AG10803 (cell line): ENCODE measurements at places on chromosomes 4 and X.
A peak's percentile ranks its signal among the peaks of the same experiment; 100 is the strongest.

DNA sequence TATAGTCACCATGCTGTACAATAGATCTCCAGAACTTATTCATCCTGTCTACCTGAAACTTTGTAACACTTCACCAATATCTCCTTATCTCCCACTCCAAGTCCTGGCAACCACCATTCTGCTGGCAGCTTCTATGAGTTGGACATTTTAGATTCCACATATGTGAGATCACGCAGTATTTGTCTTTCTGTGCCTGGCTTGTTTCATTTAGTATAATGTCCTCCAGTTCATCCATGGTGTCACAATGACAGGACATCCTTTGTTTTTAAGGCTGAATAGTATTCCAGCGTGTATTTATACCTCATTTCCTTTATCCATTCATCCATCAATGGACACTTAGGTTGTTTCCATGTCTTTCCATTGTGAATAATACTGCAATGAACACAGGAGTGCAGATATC, 198.7 kb downstream of the QDPR start:
- DNase-seq, result no peak

GRCh38 chrX:40922307-40922706, 162.9 kb upstream of the USP9X start:
- DNase-seq, result peak; percentile 59

DNA sequence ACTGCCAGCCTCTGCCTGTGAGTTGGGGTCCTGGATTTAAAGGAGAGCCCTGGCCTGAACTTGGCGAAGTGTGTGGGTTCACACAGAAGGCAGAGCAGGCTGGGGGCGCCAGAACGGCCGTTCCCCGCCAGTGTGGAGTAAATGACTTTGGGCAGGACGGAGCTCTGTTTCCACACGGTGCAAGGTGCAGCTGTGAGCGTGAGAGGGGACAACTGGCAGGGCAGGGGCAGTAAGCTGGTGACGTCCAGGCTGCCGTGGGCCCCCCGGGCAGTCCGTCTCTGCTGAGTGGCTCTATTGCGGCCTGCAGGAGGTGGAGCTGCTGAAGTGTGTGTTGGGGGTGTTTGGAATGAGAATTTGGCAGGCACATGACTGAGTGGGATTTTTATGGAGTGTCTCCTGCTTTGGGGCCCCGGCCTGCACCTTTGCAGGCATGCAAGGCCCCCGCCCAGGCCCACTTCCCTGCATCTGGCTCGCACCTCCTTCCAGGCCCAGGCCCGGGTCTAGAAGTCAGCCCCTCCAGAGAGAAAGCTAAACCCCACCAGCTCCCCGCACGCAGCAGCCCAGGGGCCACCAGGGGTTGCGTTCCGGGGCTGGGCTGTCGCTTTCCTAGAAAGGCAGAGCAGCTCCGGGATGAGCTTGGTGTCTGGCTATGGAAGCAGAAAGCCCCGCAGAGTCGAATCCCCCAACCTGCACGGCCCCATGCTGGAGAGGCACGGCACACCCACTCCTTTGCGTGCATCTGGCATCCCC, 62.2 kb upstream of the GRPEL1 start:
- DNase-seq, result no peak

GRCh38 chr4:8706216-8707044, 113.9 kb downstream of the CPZ start:
- no peak for DNase-seq

- DNase-seq, result no peak
Measured at GRCh38 chr4:94400191-94400590, 51.6 kb upstream of the PDLIM5 start.

GRCh38 chr4:82715731-82716617, 82.6 kb downstream of the SCD5 start:
- DNase-seq, result peak; percentile 79

DNA sequence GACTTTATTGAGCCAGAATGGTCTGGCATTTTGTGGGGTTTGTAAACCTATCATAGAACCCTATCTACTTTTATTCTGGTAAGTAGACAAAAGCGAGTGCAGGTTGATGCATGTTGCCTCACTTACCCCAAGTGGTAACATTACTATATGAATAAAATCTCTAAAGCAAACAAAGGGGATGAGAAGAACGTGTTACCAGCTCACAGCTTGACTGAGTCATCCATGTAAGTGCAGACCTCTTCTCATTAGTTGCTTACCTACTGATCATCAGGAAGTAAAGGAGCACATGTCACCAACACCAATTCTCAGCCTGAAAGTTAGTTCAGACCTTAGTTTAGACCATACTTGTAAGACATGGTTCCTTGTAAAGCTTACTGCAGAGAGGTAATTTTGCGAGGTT, 1328.3 kb downstream of the C4orf33 start:
- DNase-seq, result no peak

DNA sequence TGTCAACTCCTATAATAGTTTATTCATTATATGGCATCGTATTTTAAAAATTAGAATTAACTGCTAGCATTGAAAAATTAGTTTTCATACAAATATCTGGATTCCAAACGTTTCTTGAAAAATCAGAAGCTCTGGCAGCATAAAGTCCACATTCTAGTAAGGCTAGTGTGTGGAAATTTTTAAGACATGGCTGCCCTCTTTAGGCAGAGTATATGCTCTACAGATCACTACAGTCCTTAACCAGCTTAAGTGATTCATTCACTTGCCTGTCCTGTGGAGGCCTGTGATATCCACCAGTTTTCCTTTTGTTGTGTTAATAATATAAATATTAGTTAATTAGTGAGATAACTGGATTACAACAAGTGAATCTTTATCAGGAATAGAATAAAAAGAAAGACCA, 287.2 kb downstream of the OPHN1 start:
- peak; percentile 60 for DNase-seq

DNA sequence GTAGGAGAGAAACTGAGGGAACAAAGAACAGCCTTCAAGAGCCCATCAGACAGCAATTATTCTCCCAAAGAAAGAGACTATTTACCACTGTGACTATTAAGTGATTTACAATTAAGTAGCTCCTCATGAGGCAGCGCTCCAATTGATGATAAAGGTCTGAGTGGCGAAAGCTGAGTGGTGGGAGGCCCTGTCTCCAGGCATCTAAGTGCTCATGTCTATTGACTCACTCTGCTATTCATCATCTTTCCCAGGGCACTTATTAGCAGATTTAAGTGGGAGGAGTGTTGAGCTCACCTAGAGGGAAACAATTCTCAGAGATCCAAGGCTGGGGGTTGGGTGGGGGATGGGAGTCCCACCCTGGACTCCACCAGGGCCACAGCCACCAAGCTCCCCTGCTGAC, 23.3 kb downstream of the AMER1 start:
- no peak for DNase-seq

GRCh38 chr4:82248903-82249632, 124.7 kb downstream of the HNRNPD start:
- DNase-seq, result no peak

- DNase-seq, result peak; percentile 11
Measured at GRCh38 chr4:121950680-121951520, 960 bp downstream of the TRPC3 start.

GRCh38 chr4:97752599-97752998, 390.7 kb downstream of the STPG2 start:
- no peak for DNase-seq

- DNase-seq, result no peak
Measured at GRCh38 chr4:173609158-173609557, 79.1 kb upstream of the HAND2 start.

DNA sequence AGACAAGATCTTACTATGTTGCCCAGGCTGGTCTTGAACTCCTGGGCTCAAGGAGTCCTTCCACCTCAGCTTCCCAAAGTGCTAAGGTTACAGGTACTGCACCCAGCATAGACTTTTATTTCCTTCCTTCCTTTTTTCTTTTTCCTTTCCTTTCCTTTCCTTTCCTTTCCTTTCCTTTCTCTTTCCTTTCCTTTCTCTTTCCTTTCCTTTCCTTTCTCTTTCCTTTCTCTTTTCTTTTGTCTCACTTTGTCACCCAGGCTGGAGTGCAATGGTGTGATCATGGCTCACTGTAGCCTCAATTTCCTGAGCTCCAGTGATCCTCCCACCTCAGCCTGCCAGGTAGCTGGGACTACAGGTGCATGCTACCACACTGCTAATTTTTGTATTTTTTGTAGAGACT, 19.4 kb downstream of the DLG3 start:
- no peak for DNase-seq

- DNase-seq, result peak; percentile 59
Measured at GRCh38 chr4:156293657-156294297, 340.1 kb upstream of the CTSO start.

DNA sequence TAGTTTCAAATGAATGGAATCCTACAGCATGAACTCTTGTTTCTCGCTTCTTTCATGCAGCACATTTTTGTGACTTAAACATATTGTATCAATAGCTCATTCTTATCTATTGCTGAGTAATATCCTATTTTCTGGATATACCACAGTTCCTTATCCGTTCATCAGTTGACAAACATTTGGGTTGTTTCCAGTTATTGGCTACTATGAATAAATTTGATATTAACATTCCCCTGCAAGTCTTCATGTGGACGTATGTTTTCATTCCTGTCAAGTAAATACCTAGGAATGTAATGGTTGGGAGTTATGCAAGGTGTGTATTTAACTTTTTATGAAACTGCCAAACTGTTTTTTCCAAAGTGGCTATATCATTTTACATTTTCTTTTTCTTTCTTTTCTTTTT, 114.0 kb upstream of the SH3RF1 start:
- no peak for DNase-seq

DNA sequence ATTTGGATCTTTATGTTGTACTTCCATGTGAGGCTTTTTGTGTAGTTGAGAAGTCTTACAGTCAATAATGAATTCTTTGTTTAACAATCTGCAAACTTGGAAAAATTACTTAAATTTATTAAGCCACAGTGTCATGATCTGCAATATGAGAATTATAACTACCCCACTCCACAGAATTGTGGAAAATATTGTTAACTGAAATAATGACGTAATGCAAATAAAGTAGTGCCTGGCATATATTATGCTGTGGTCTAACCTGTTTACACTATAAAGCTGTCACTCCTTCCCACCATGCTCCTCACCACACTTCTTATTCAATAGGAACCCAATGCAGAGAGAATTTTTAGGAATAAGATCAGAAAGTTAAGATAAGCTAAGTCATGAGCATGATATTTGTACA, 632.1 kb upstream of the GALNTL6 start:
- no peak for DNase-seq

DNA sequence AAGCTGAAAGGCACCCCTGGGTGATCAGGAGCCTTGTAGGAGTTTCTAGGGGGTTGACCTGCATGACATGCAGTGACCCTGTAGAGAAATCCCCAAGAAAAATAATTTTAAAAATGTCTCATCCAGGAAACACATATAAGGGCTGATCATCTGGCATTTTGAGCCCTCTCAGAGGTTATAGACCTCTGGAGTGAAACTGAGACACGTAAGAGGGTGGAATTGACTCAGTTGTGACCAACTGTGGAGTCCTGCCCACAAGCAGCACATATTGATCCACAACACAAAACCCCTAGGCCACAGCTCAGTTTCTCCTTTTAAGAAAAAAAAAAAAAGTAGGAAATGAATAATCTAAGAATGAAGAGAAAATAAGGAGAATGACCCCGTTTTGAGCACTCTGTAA, 32.5 kb upstream of the MTMR8 start:
- no peak for DNase-seq

- peak; percentile 16 for DNase-seq
Measured at GRCh38 chr4:170030121-170030520, 3.9 kb upstream of the MFAP3L start.

- DNase-seq, result no peak
Measured at GRCh38 chr4:12296366-12296765, 867.7 kb upstream of the HS3ST1 start.

DNA sequence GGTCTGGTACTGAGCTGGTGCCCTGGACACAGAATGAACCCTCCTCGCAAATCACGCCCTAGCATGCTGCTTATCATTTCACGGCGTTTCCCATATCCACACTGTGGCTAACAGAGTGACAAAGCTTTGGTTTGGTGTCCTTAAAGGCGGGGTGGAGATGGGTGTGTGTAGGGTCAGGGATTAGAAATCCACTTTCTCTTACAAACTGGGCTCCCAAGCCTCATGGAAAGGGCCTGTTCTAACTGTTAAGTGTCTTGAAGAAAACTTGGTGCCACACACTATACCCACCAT, 735 bp upstream of the CHRDL1 start:
- no peak for DNase-seq

GRCh38 chrX:107602694-107603239, 25.5 kb upstream of the PRPS1 start:
- no peak for DNase-seq

DNA sequence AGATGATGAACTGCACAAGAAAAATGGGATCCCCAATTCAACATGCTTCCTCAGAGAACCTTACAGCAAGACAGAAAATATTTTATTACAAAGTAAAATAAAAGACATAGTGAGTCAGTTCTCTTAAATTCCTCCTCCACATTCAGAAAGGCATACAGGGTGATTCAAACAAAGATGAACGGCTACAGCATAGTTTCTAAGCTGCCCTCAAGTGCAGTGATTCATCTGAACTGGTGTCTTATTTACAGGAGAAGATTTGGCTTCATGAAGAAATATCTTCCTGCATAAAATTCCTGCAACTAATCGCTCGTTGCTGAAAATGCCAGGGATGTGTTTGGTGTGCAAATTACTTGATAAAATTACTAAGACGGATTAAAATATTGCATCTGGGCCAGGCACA, 103.6 kb downstream of the PRKX start:
- peak; percentile 78 for DNase-seq

- no peak for DNase-seq
Measured at GRCh38 chrX:40146262-40147125, 48.7 kb upstream of the BCOR start.

- DNase-seq, result no peak
Measured at GRCh38 chr4:93502991-93503390, 325.6 kb upstream of the ATOH1 start.

DNA sequence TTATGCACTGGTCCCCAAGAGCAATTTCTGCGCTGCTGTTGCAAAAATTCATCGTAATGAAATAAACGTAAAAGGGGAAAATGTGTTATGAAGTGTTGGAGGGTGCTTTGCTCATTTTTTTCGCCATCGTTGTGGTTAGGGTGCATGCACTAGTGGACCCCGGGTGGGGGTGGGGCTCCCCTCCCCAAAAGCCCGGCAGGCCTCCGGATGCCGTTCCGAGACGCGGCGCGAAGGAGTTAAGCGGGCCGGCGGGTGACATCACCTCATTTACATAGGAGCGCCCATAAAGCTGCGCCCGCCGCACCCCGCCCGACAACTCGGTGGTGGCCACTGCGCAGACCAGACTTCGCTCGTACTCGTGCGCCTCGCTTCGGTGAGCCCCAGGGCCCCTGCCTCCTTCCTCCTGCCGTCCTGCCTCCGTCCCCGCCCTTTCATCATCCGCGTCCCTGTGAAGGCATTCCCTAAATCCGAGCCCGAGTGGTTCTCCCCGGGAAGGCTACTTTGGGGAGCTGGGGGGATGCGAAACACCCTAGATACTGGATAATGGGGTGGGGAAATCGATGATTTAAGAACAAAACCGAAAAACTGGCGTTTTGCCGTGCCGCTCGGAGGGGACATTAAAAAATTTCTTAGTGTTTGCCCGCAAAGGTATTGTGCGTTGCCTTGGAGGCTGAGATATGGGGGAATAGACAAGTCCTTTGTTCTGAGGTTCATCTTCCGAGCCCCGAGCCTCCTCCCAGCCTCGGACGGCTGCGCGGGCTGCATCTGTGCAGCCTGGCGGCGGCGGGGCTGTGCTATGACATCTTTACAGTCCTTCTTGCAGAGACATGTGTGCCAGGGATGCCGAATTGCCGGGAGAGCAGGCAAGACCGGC, at the start of gene TMSB4X:
TMSB4X (plus strand) TSS at position 315 of the 874 bp plus-strand sequence.
- DNase-seq, result peak; percentile 83
